ENCODE measurements at places on chromosomes 13 and 19.

GRCh38 chr13:46996316-46997030 is 99.6 kb upstream of the HTR2A start:
- no peak for DNase-seq

DNA sequence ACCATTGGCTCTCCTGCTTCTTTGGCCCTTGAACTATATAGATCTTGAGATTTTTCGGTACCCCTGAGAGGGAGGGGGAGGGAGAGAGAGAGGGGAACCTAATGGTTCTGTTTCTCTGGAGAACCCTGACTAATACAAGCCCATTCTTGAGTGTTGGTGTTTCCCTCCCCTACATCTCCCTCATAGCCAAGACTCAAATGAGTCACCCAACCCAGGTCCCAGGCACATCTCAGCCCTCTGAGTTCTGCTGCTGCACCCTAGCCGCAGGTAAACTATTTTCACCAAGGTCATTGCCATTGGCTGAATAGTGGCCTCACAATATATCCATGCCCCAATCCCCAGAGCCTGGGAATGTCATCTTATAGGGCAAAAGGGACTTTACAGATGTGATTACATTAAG is 225.8 kb upstream of the MAB21L1 start:
- no peak for DNase-seq

DNA sequence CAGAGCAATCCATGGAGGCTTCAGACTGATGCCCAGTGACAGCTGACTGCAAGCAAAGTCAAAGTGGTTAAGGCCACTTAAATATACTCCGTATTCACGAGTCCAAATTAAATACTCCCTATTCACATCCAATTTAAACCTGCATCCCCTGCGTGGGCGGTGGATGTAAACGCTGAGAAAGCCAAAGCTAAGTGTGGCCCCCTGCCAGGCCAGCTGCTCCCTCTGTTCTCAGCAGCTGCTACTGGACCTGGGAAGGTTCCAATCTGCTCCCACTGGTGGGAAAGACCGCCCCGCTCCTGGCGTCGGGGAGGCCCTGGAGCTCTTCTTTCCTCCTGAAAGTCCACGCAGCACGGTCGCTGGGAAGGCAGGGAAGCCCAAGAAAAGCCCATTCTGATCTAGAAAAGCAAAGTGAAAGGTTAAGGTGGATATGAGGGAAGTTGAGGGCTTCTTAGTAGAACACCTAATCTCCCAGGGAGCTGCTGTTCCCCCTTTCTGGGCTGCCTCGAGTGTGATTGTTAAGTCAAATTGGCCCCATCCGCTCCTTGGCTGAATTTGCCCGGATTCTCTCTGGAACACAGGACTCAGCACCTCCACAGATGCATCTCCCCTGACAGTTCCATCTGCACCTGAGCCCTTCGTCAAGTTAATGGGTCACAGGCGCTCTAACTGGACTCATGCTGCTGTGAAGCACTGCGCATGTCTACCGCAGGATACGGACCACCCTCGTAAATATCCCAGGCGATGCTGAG is 205.5 kb downstream of the USP12 start:
- DNase-seq, result no peak

DNA sequence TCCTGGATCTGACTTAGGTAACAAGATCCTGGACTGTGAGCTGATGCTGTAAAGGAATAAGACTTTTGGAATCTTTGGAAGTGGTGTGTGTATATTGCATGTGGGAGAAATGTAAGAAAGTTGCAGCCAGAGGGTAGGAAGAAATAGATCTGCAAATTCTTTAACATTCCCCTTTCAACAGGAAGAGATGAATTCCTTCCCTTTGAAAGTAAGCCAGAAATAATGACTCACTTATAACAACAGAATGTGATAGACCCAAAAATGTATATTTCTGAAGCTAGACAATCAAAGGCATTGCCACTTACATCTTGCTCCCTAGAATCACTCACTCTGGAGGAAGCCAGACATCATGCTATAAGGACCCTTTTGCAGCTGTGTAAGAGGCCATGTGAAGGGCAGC is 9.8 kb upstream of the SIAH3 start:
- DNase-seq, result no peak

DNA sequence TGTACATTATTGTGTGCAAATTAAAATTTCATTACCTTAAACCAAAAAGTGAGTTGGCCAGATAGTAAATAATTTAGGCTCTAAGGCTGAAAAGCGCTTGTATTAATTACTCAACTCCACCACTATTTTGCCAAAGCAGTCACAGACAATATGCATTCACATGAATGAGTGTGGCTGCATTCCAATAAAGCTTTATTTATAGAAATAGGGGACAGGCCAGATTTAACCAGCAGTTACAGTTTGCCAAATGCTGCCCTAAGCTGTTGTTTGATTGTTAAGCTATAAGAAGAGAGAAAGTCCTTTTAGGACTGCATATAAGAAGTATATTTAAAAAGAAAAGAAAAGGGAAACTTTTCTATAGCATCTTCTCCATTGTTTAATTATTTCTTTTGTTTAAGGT is 342.6 kb downstream of the ITGBL1 start:
- DNase-seq, result no peak

- no peak for DNase-seq
Observed at GRCh38 chr13:57424379-57424778, 207.2 kb upstream of the PCDH17 start.

GRCh38 chr13:39875111-39875987 is 219.9 kb downstream of the COG6 start:
- DNase-seq, result no peak

DNA sequence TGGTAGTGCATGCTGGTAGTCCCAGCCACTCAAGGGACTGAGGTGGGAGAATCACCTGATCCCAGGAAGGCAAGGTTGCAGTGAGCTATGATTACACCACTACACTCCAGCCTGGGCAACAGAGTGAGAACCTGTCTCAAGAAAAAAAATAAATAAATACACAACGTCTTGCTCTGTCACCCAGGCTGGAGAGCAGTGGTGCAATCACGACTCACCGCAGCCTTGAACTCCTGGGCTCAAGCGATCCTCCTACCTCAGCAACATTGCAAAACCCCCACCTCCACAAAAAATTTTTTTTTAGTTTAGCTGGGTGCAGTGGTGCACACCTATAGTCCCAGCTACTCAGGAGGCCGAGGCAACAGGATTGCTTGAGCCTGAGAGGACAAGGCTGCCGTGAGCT is 8.8 kb downstream of the TPM4 start:
- DNase-seq, result no peak

GRCh38 chr13:80235166-80235966 is 105.6 kb downstream of the SPRY2 start:
- DNase-seq, result no peak

DNA sequence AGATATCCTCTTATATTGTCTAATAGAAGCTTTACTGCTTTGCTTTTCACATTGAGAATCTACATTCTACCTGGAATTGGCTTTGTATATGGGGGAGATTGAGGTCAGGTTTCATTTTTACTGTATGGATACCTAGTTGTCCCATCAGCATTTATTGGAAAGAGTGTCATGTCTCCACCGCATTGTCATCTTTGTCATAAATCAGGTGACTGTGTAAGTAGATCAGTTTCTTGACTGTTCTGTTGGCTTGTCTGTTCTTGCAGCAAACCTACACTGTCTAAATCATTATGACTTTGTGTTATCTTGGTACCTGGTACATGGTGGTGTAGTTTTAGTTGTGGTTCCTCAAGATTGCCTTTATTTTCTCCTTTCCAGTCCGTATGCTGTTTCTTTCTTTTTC is 5.8 kb downstream of the URI1 start:
- DNase-seq, result no peak

DNA sequence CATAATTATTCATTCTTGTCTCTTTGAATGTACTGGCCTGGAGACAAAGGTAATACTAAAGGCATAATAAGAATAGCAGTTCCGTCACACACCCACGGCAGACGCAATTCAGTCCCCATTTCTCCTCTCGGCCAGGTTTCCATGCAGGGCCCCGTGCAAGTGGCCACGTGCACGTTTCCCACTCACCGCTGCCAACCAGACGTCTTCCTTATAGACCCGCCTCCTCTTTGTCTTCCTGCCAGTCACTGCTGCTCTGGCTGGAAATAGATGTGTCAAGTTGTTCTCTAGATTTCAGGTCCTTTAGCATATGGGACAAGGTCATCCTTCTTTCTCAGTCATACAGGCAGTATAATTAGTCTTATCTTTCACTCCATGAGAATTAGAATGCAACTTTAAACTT is 204.3 kb downstream of the SUCLA2 start:
- no peak for DNase-seq

DNA sequence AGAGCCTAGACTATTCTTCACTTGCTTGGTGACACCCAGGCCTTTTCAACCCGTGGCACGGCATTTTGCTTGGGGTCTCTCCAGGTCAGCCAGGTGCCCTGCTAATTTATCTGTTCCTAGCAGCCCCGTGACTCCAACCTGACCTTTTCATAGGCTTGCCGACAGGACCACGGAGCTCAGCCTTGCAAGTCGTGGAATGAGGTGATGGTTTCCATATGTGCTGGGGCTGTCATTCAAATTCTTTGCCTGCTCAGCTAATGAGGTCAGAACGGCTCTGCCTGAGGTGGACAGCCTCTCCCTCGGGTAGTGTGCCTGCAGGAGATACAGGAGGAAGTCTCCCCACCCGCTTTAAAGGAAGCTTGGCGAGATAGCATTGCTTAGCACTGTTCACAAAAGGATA is 61.0 kb downstream of the SHISA2 start:
- no peak for DNase-seq

DNA sequence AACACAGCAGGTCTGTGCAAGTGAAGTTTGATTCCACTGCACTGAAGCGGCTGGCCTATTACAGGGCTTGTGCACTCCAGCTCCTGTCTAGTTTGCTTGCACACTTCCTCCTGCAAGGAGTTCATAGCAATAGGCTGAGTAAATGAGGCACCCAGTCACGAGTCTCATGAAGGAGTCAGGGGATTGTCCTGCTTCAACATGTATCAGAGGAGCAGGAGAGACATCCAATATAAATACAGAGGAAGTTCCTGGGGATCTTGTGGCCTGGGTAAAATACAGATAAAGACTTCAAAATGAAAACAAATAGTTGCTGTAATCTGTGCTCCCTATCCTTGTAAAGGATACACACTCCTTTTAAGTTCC is 259.9 kb downstream of the SLITRK1 start:
- DNase-seq, result no peak

Measured in activated CD4-positive, alpha-beta T cell treated with anti-CD3 and anti-CD28 coated beads, Interleukin-2, amount 50 U/mL, for 1 hour (primary cell).